ENCODE measurements at places on chromosomes 2 and 18. TPM values are rescaled to one million over a fixed set of nuclear protein-coding genes. Genes with fewer than 3 reads are reported as not detected.

GRCh38 chr2:202909394-202910192, 1.9 kb downstream of the WDR12 start:
- DNase-seq, result no peak

- peak; percentile 66 for DNase-seq
Observed at GRCh38 chr2:91839904-91840868, 3031.0 kb upstream of the TEKT4 start.

DNA sequence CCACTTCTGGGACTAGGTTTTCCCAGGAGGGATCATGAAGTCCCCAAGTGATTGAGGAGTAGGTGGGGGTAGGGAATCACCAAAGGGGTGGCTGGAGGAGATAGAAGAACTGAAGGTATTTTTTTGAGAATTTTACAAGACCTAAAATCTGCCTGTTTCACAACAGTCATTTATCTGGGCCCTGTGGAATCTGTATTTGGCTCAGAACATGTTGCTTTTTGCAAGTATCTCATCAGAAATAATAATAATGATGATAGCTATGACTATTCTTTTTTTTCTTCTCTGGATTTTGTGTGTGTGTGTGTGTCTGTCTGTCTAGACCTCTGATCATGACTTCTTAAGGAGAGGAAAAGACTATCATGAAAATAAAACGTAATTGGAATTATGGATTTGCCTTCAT, 13.9 kb downstream of the STON1 start:
- no peak for DNase-seq

GRCh38 chr2:13193075-13193474, 476.3 kb downstream of the TRIB2 start:
- DNase-seq, result no peak

DNA sequence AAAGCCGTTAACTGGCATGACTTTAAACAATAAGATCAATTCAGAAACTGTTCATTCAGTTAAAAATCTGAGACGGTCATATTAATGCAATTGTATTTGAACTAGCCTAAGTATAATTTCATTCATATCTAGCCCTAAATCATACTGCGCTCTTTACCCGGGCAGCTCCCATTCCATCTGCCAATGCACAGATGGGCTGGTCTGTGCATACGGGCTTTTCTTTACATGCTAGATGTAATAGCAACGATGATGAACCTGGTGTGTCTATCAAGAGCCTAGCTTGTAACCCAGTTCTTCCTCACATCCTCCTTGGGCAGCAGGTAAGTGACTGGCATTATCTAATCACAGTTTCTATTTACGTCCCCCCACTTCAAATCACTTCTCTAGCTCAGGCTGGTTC, 631.5 kb upstream of the KLHL29 start:
- no peak for DNase-seq

- DNase-seq, result no peak
Observed at GRCh38 chr2:85340034-85340892, 12.5 kb upstream of the TGOLN2 start.

DNA sequence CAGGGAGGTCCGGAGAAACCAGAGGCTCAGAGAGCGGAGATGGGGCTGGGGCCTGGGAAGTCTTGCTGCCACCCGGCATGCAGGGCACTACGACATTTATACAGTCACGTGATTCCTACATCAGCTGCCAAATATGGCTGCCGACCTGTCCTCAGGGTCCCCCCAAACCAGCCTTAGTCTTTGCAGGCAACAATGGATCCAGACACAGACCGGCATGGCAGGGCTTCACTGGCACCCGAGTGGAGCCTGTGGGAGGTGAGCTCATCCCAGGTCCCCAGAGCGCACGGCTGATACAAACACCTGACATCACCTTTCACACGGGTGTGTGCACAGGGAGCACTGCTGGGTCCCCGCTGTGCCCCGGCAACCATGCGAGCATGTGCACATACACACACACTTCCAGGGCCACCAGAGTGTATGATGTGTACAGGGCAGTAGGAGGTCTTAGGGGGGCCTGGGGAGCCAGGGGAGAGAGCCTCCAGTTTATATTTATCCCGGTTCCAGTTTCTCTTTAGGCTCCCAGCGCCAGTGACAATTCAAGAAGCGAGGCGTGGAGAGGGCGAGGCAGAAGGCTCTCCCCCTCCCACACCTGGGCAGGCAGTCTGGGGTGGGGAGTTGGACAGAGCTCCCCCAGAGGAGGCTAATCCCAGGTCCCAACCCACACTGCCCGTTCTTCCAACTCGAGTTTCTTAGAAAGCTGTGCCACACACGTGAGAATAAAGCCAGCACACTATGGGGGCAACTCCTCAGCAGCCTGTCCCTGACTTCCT, 2.7 kb downstream of the SEMA4C start:
- DNase-seq, result no peak

- DNase-seq, result no peak
Observed at GRCh38 chr2:72350852-72351251, 203.2 kb upstream of the CYP26B1 start.

GRCh38 chr2:237689336-237690131, 62.1 kb downstream of the LRRFIP1 start:
- no peak for DNase-seq

- no peak for DNase-seq
Observed at GRCh38 chr18:13380691-13381070, 162.1 kb downstream of the LDLRAD4 start.

GRCh38 chr2:197212344-197213262, 98.0 kb downstream of the ANKRD44 start:
- DNase-seq, result no peak

DNA sequence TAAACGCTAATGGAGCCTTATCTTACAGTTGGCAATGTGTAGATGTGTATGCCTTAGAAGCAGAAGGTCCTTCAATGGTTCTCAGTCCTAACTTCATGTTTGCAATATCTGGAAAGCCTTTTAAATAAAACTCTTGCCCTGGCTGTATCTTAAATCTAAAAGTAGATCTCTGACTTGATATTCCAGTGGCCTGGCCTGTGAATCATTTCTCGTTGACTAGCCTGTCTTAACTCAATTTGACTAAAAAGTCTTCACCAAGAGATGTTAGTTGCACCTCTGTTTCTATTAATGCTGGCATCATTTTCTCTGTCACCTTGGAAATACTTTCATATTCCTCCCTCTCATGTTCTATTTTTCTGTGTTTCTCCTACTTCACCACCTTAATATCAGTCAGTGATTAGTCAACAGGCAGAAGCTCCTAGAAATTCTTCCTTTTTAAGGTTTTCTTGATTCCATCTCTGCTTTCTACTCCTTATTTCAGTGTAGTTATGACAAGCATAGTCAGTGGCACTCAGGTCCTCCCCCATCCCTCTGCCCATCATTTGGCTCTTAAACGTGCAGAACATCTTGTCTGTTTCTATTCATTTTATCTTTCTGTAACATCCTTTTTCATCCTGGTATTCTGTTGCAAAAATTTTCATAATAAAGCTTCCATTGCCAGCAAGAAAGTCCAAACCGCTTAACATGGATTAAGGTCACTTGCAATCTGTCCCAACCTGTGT, 4.3 kb downstream of the ITGAV start:
- no peak for DNase-seq

DNA sequence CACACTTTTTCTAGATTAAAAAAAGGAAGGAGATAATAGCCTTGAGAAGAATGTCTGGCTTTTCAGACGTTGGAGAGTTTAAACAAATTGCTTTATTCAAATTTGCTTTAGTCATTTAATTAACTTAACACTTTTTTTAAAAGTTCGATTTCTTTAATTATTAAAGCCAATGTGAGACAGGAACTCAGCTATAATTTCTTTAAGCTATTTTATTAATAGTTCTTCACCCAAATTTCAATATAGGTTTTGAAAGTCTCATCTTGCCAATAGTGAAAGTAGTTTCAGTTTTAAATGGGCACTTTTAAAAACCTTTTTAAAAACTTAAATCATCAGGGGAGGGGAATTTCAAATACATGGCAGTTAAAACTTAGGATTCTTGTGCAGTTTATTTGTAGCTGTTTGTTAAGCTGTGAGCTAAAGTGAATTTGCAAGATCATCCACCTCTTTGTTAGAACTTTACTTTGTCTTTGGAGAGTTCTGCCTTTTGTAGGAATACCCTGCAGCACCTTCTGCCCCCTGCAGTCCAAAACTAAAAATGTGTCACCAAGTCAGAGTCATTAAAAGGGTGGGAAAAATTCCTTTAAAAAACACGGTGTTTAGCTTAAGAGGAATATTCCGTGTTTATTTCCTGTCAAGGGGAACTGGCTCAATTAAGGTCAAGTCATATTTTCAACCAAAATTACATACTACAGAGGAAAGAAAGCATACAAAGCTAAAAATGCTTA, 4.6 kb downstream of the TGIF1 start:
- DNase-seq, result peak; percentile 55

Gene EIF2B4
- 50.9 TPM for polyA plus RNA-seq

Gene TMEM198
- 2.4 TPM for polyA plus RNA-seq

Gene RBM43
- polyA plus RNA-seq, result 23.2 TPM

Gene TANC1
- polyA plus RNA-seq, result 64.6 TPM

Gene KLF11
- 20.8 TPM for polyA plus RNA-seq

Gene ERBB4
- 1.8 TPM for polyA plus RNA-seq

Gene RAB6D
- polyA plus RNA-seq, result 2.5 TPM

Gene POTEI
- 0.70 TPM for polyA plus RNA-seq

Gene SKOR2
- not detected for polyA plus RNA-seq

Measured in left lung (tissue), 14 donors.